Pericardium fibroblast (primary cell): ENCODE measurements at places on chromosomes 7 and 10. TPM values are rescaled to one million over a fixed set of nuclear protein-coding genes. Genes with fewer than 3 reads are reported as not detected.

The FASTK gene
- total RNA-seq: 72.9 and 100 TPM in 2 replicates

The SFRP5 gene
- total RNA-seq: 0.09 and 0.58 TPM in 2 replicates

The AKR1B15 gene
- total RNA-seq: not detected in 2 replicates

The C7orf57 gene
- not detected in 2 replicates for total RNA-seq

The TUBB8 gene
- total RNA-seq: not detected in 2 replicates

The CYP26A1 gene
- total RNA-seq: not detected in 2 replicates

The DRGX gene
- not detected in 2 replicates for total RNA-seq

The MRC1 gene
- total RNA-seq: 0.09 TPM in 1 of 2 replicates, not detected in the other

The SLC26A4 gene
- 0.12 and 0.17 TPM in 2 replicates for total RNA-seq

The MMRN2 gene
- 0.70 and 3.6 TPM in 2 replicates for total RNA-seq

The FOXI2 gene
- not detected in 2 replicates for total RNA-seq

The LOXL4 gene
- 6.8 and 12.5 TPM in 2 replicates for total RNA-seq

The DENND2A gene
- 8.8 and 15.3 TPM in 2 replicates for total RNA-seq

The OR2A42 gene
- total RNA-seq: not detected in 2 replicates

The ASAH2B gene
- 1.1 and 2.7 TPM in 2 replicates for total RNA-seq

The ST7 gene
- 17.3 and 31.7 TPM in 2 replicates for total RNA-seq

The GHRHR gene
- total RNA-seq: not detected in 2 replicates

The SRRM3 gene
- 2.0 and 2.7 TPM in 2 replicates for total RNA-seq

The STAG3 gene
- 0.17 and 0.23 TPM in 2 replicates for total RNA-seq

The PWWP2B gene
- total RNA-seq: 3.0 and 8.1 TPM in 2 replicates

The ABCC2 gene
- 0.35 and 0.68 TPM in 2 replicates for total RNA-seq

The SPAM1 gene
- not detected in 2 replicates for total RNA-seq

The PRKAR2B gene
- total RNA-seq: 3.6 and 4.0 TPM in 2 replicates

The PPIA gene
- 2,009 and 2,711 TPM in 2 replicates for total RNA-seq

The SEPHS1 gene
- 30.2 and 36.3 TPM in 2 replicates for total RNA-seq

The FBXL13 gene
- 0.93 and 3.0 TPM in 2 replicates for total RNA-seq

The MOGAT3 gene
- total RNA-seq: not detected in 2 replicates

The BAMBI gene
- 5.8 and 112 TPM in 2 replicates for total RNA-seq

The ZPBP gene
- total RNA-seq: not detected in 2 replicates

The MSMB gene
- not detected in 2 replicates for total RNA-seq

The PYROXD2 gene
- total RNA-seq: 9.0 and 17.6 TPM in 2 replicates

The SERPINE1 gene
- total RNA-seq: 375 and 1,123 TPM in 2 replicates

The PTPN12 gene
- total RNA-seq: 17.7 and 25.7 TPM in 2 replicates

The PNLIP gene
- not detected in 2 replicates for total RNA-seq

The MINDY4 gene
- total RNA-seq: 5.9 and 20.3 TPM in 2 replicates
